ENCODE measurements at places on chromosomes 4 and X.

DNA sequence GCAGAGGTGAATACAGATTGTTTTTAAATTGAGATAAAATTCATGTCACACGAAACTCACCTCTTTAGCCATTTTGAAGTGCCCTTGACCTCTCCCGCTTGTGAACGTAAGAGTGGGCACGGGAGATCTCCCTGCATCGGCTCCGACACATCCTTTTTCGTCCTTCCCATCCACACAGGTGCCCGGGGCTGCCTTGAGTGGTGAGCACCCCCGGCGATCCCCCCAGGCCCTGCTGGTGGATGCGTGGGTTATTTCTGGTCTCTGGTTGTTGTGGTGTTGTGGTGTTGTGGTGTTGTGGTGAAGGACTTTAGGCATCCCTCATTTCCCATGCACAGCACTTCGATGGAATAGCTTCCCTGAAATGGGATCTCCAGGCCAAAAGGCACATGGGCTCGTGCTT lies 46.1 kb downstream of the PSAPL1 start:
- DNase-seq, result no peak

GRCh38 chr4:6560416-6561172 lies 14.4 kb upstream of the MAN2B2 start:
- peak; percentile 65 for DNase-seq

- no peak for DNase-seq
These were observed 391.8 kb upstream of the MAGEB16 start for GRCh38 chrX:35406386-35406785.

DNA sequence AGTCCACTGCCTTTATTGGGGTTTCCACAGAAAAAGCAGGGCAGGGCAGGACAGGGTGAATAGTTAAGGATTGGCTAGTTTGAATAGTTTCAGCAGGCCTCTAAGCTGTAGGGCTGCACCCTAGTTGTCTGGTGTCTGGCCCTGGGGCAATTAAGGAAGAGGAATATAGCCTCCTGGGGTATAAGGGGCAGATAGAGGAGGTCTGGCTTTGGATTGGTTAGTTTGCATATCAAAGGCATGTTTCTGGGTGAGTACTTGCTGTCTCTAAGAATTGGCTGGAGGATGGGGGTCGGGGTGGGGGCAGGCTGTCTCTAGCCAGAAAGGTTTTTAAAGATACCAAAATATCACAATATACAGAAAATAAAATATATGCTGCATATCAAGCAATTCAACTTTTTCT lies 100.4 kb downstream of the TMEM164 start:
- no peak for DNase-seq

- DNase-seq, result no peak
These were observed 3.1 kb downstream of the TNMD start for GRCh38 chrX:100587861-100588260.

DNA sequence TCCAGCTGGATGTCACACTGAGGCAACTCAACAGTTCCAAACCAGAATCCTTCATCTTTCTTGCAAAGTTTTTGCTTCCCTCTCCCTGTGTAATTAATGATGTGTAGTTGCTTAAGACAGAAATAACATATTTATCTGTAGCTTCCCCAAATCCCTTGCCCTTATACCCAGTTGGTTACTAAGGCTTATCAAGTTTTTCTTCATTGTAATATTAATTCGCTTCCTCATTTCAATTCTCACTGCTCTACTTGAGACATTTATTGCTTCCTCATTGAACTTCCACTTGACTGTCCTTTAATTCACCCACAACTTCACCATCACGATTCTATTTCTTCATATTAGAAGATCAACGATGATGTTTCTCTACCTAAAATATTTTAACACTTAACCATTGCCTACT lies 386.6 kb upstream of the CPEB2 start:
- no peak for DNase-seq

GRCh38 chr4:127843704-127844600 lies 36.7 kb upstream of the PLK4 start:
- peak; percentile 26 for DNase-seq
